ENCODE measurements at places on chromosomes 13 and 19.

DNA sequence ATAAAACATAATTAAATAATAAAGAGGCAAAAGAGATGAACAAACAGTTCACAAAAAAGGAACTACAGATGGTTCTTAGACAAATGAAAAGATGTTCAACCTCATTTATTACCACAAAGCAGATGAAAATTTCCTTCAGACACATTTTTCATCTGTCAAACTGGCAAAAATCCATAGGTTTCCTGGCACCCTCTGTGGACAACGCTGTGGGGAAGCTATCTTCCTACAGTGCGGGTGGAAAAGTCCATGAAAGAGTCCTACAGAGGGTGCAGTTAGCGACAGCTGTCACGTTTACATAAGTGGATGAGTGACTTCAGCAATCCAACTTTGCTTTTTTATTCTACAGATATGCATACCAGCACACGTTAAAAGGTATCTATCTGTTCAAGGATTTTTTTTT is 30.3 kb upstream of the PDCD5 start:
- no peak for DNase-seq

GRCh38 chr13:60700994-60701393 is 304.0 kb downstream of the TDRD3 start:
- DNase-seq, result no peak

DNA sequence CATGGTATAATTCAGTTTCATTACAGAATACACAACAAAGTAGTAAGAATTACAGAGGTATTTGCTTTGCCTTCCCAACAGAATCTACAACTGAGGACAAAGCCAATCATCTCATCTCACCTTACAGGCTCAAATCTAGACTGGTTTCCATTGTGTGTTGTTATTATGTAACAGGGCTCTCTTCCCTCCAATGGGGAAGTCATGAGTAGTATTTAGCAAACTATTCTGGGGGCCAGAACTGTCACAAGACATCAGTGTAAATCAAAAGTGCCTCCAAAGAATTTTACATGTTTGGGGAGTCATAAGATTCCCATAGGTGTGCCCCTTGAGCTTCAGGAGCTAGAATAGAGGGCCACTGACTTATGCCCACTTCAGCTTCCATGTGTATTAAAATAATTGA is 187.0 kb upstream of the EDNRB start:
- no peak for DNase-seq

DNA sequence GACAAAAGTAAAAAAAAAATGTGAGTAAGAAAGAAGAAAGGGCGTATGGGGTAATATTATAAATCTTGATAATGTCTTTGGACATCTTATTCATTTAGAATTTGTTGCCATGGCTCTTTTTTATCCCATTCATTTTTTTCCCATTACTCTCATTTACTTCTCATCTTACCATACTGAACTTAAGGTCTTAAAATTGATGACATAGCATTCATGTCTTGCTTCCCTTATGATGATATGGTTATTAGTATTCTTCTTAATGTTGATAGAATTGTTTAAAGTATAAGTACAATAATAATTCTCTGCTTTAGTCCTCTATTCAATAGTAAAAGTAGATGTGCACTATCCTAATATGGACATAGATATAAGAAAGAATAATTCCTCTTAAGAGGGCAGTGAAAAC is 204.1 kb upstream of the KLF12 start:
- DNase-seq, result no peak

GRCh38 chr19:1288833-1289685 is 3.4 kb downstream of the EFNA2 start:
- DNase-seq, result no peak

GRCh38 chr13:111017755-111018459 is 97.2 kb upstream of the ARHGEF7 start:
- no peak for DNase-seq

- no peak for DNase-seq
These were observed 212.5 kb upstream of the IRS2 start for GRCh38 chr13:109998684-109999533.

GRCh38 chr19:1917926-1918325 is 12.7 kb downstream of the ADAT3 start:
- DNase-seq, result no peak

- no peak for DNase-seq
These were observed 8.8 kb downstream of the POU4F1 start for GRCh38 chr13:78594456-78594975.

DNA sequence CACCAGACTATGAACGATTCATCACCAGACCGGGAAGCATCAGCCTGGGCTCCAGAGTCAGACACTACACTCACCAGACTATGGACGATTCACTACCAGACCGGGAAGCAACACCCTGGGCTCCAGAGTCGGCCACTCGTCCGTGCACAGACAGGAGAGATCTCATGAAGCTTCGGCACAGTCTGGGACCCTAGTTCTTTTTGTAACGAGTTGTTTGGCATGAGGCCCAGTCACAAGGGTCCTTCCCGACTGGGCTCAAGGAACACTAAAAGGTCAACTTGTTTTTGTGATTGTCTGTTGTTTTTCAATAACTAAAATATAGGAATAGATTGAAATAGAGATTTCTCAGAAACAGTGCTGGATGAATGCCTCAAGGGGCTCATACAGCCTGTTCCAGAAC is 1141.6 kb upstream of the MIR17HG start:
- no peak for DNase-seq

DNA sequence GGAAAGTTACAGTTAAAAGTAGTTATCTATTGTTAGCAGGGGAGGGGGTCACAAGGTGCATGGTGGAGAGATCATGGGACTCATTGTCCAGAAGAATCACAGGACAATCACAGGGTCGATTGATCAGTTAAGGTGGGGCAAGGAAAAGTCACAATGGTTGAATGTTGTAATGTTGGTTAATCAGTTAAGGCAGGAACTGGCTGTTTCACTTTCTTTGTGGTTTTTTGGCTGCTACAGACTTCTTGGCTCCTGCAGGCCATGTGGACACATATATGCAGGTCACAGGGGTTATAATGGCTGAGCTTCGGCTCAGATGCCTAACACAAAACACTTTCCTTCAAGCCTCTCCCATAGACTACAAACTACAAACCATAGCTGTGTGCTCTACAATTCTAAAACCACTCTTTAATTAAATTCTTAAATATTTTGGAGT is 6.9 kb upstream of the ZNF431 start:
- DNase-seq, result no peak

DNA sequence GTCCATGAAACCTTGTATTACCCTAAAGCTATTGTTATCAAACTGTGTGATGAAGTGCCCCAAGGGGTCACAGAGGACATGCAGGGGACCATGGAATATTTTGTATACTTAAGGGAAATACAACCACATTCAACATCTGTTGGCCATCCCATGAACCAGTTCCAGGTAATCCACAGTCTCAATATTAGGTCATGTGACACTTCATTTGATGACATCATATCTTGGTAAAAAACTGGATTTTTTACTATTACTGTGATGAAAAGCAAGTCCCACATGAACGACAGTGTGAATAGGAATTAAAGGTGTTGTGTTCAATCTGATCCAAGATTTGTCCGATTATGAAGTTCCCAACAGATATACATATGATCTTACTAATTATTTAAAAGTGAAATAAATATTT is 355.2 kb downstream of the IRS2 start:
- no peak for DNase-seq

GRCh38 chr19:17215127-17215971 is at the start of gene USE1:
Gene USE1 (plus strand): TSS chr19:17215357. CDS start chr19:17215406, 49 bp downstream.
- DNase-seq, result peak; percentile 91

DNA sequence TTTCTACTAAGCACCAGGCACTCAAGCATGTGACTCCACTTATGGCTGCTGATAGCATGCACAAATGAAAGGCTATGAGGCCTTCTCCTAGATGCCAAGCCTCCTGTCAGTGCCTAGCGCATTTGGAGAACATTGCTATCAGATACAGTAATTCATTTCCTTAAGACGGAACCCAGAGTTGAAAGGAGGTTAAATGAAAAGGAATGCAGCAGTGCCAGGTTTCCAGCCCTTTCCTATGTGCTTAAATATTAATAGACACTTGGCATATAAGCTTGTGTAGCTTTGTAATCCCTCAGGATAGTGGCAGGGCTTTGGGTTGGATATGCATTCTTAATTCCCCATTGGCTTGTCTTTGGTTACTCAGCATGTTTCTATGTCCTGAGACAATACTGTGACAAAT is 140.1 kb upstream of the FRY start:
- no peak for DNase-seq

GRCh38 chr13:31134039-31134711 is 27.5 kb downstream of the HSPH1 start:
- no peak for DNase-seq

GRCh38 chr13:103903790-103904189 is 837.6 kb upstream of the SLC10A2 start:
- DNase-seq, result no peak

DNA sequence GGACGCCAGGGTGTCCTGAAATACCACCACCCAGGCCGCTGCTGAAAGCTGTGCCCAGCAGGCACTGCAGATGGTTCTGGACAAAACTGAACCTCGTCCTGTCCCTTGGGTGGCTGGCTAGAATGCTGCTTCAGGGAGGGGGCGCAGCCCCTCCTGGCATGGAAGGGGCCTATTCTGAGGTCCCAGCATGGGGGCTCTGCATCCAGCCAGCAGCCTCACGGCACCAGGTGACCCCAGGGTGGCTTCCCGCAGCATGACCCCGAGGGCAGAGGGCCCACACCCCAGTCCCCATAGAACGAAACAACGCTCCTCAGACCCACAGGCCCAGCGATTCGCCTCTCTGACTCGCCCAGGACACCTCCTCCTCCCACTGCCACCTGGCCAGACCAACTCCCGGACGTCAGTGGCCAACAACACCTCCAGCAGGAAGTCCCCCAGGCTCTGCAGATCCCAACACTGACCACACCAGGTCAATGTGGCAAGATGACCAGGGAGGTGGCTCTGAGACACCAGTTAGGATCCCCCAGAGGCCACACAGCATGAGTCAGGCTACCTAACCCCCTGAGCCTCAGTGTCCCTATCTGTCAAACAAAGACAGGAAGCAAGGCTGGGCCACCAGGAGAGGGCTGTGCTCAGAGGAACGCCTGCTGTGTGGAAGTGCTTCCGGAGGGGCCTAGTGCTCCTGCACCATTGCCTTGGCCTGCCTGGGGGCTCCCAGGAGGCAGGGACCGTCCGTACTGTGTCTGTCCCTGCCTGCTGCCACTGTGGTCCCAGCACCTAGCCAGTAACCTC is 6.1 kb downstream of the MKNK2 start:
- no peak for DNase-seq

- no peak for DNase-seq
These were observed 5.9 kb upstream of the HOMER3 start for GRCh38 chr19:18946918-18947317.

DNA sequence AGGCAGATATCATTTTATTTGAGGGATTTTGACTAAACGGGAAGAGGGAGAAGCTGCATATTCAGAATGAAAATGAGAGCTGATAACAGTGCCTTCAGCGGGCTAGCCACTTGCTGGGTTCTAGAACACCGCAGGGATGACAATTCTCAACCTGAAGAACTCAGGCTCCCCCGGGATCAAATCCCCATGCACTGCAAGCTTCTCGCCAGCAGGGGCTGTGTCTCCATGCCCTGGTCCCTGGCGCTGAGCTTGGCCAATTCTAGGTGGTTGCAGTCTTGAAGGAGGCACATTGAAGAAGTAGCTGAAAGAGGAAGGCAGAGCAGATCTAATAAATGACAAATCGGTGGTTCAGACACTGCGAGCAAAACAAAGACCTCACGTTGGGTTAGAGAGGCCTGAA is 128.7 kb downstream of the UQCRFS1 start:
- no peak for DNase-seq

GRCh38 chr13:95226932-95227695 is 74.1 kb downstream of the ABCC4 start:
- no peak for DNase-seq

DNA sequence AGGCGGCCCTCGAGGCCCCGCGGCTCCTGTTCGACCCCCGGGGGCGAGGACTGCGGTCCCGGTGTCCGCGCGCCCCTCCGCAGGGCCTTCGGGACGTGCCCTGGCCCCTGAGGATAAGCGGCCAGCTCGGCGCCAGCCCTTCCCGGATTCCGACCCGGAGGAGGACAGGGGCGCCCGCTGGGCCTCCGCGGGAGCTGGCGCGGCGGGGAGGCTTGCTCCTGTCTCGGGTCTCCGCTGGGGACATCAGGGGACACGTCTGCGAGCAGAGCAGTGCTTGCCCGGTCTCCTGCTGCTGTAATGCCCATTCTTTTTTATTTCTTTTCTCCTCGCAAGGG is 829 bp downstream of the B3GLCT start:
- peak; percentile 58 for DNase-seq

GRCh38 chr13:27034678-27035111 is 136.9 kb downstream of the USP12 start:
- DNase-seq, result no peak

DNA sequence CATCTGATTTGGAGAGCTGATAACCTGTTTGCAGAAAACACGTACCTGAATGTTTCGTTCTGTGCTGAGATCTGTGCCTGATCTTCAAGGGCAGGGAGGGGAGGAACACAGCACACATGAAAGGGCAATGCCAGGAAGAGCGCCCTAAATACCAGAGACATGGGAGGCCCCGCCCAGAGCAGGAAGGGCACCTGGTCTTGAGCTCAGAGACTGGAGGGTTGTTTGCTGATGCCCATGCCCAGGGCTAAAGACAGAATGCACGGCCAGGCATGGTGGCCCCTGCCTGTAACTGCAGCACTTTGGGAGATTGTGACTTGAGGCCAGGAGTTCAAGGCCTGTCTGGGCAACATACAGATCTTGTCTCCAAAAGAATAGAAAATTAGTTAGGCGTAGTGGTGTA is 183.2 kb downstream of the TUBA3C start:
- no peak for DNase-seq

DNA sequence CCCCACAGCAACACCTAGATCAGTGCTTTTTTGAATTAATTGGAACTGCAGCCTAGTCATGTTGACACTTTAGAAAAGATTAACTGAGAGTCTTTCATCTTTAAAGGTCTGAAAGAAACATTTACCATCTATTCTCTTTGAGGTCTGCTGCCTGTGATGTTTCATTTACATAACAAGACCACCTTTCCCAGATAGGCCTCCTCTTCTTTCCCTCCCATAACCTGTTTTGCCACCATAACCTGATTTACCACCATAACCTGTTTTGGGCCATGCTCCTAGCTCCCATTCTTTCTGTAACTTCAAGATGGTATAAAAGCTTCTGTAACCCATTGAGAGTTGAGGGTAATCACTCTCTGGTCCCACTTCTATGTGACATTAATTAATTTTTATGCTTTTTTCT is 320.8 kb downstream of the PCDH20 start:
- DNase-seq, result no peak

Data from CD4-positive, alpha-beta T cell treated with Interleukin-4 for 1 hour (primary cell).